Right atrium auricular region (tissue), 2 donors: ENCODE measurements at places on chromosomes 7 and 10. TPM values are rescaled to one million over a fixed set of nuclear protein-coding genes. Genes with fewer than 3 reads are reported as not detected.
A peak's percentile ranks its signal among the peaks of the same experiment; 100 is the strongest.

DNA sequence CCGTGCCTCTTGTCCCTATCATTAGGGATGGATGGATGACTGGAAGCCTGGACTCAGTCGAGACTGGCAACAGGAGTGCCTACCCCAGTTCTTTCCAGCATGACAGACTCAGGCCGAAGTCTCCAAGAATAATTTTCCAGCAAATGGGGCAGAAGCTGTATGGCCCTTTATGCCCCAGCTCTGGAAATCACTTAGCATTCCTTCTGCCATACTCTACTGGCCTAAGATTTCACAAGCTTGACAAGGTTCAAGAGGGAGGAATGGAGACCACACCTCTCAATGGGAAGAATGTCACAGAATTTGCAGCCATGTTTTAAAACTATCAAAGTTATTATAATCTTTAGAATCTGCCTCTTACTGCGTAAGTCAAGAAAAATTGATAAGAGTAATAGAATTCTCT, 39.0 kb upstream of the RTKN2 start:
- no peak overlapping the region for H3K27ac ChIP-seq
- no peaks in the 10 kb centered on the region for H3K4me1 ChIP-seq
- no peaks in the 10 kb centered on the region for H3K36me3 ChIP-seq
- H3K27me3 ChIP-seq = no peaks in the 10 kb centered on the region

DNA sequence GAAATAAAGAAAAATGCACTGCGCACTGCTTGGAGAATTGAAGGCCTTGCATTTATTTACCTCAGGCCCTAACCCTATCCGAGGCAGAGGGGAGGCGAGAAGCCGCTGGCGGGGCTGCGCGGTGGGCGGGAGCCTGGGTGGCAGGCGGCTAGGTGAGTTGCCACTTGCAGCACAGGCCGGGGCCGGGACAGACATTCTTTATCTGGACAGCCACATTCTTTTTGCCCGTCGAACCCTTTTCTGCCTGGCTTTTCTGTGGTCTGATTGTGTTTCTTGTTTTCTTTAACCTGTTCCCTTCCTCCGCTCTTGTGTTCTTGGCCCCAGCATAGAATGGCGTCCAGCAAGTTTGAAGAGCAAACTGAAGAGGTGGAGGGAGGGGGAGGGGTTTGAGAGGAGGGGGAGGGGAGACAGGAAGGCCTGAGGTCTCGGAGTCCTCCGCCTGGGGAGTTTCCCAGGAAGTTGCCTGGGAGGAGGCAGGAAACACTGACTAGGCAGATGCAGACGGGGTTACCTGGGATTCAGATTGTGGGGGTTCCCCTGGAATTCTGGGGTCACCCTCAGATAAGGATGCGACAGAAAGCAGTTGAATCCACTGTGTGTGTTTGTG, 5.1 kb downstream of the SHH start:
- DNase-seq = no peak
- no peaks in the 10 kb centered on the region for H3K36me3 ChIP-seq
- H3K4me3 ChIP-seq = no peak overlapping the region
- H3K4me1 ChIP-seq = no peaks in the 10 kb centered on the region
- no peak overlapping the region for H3K27ac ChIP-seq

- no peaks in the 10 kb centered on the region for H3K36me3 ChIP-seq
- H3K4me3 ChIP-seq = no peak overlapping the region
- H3K4me1 ChIP-seq = no peaks in the 10 kb centered on the region
- no peaks in the 10 kb centered on the region for H3K27me3 ChIP-seq
These were observed 369.3 kb downstream of the PAXIP1 start for GRCh38 chr7:154633641-154634040.

DNA sequence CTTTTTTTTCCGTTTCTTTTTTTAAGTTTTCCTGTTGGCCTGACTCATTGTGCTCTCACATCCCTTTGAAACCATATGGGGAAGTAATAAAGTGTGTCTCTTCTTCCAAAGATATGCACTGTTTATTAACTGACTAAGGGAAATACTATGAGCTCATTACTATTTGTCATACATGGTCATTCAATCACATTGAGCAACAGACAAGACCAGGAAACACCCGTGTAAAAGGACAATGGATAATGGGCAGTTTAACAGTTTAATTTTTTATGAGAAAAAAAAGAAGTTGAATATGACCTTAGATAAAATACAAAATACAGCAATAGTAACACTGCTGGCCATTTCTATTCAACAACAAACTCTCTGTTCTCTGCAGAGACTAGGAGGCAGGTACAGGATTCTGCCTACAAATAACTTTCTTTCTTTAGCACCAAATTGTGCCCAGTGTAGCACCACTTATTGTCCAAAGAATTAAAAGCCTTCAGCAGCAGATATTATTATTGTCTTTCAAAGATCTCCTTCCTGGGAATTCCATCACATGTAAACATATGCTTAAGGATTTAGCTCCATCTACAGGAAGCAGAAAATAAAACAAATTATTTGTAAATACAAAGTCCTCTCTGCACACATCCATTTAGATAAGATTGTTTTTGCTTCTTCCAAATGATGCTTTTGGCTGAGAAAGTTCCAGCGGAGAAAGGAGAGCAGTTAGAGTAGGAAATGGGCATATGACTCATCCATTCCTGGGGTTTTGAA, 55.0 kb upstream of the AKR1E2 start:
- no peaks in the 10 kb centered on the region for H3K36me3 ChIP-seq
- peak overlapping the region; percentile 66 for H3K27ac ChIP-seq
- H3K27me3 ChIP-seq = no peaks in the 10 kb centered on the region
- H3K4me1 ChIP-seq = no peaks in the 10 kb centered on the region
- H3K4me3 ChIP-seq = no peak overlapping the region

- H3K27ac ChIP-seq = no peak overlapping the region
- DNase-seq = no peak
- no peaks in the 10 kb centered on the region for H3K27me3 ChIP-seq
- no peak overlapping the region for H3K4me3 ChIP-seq
- no peaks in the 10 kb centered on the region for H3K36me3 ChIP-seq
These were observed 72.5 kb downstream of the C10orf143 start for GRCh38 chr10:130038019-130038555.

DNA sequence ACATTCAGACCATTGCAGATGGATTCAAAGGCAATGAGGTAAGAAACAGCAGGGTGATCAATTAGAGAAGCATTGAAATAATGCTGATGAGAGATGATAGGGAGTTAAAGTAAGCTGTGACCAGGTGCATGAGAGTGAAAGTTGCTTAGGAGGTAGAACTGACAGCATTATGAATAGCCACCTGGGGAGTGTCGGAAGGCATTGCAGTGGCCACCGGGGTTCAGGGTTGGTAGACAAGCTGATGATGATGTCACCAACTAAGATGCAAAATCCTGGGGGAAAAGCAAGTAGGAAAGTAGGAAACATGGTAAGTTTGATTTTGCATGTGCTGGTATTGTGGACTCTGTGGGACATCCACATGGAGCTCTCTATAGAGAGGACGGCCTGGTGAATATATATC, 211.9 kb upstream of the ETV1 start:
- H3K36me3 ChIP-seq = no peaks in the 10 kb centered on the region
- H3K4me1 ChIP-seq = no peaks in the 10 kb centered on the region
- no peak overlapping the region for H3K27ac ChIP-seq
- no peak overlapping the region for H3K4me3 ChIP-seq
- no peaks in the 10 kb centered on the region for H3K27me3 ChIP-seq

DNA sequence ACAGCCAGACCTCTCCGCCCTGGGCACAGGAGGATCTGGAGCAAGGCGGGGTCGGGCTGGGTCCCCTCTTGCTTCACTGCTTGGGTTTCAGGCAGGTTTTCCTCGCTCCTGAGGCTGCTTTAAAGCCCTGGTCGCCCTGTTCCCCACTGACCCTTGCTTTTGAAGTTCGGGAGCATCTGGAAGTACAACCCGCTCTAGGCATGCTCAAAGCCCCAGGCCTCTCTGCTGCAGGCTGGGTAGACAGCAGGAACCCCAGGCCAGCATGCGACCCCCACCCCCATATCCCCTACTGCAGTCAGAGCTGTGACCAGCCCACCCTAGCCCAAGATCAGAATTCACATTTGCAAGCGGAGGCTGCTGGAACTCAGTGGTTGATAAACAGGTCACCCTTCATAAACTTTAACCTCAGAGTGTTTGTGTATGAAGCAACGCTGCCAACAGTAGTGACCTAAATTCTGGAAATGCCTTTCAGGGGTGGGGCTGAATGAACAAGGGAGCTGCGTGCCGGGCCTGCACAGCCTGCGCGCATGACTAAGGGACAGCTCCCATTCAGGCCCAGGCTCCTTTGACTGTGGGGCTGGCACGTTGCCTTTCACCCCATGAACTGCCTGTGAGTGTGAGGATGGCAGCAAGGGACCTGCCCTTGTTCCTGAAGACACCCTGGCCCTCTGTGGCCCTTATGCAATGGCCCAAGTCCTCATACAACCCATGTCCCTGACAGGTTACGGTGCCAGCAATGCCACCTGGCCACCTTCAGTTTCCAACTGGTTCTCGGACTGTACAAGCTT, 52.5 kb downstream of the PROSER2 start:
- H3K27ac ChIP-seq = peak overlapping the region; percentile 52
- peak; percentile 90 for DNase-seq
- H3K36me3 ChIP-seq = no peaks in the 10 kb centered on the region
- H3K4me3 ChIP-seq = no peak overlapping the region

GRCh38 chr10:92142512-92142911, 148.4 kb downstream of the CPEB3 start:
- H3K27ac ChIP-seq = no peak overlapping the region
- no peaks in the 10 kb centered on the region for H3K27me3 ChIP-seq
- peaks cover 26% of the 10 kb centered on the region for H3K4me1 ChIP-seq
- no peaks in the 10 kb centered on the region for H3K36me3 ChIP-seq
- no peak overlapping the region for H3K4me3 ChIP-seq

GTPBP4 gene
- total RNA-seq = 14.6 TPM
